Left kidney (tissue), 8 donors: ENCODE measurements at places on chromosomes 12 and 14. TPM values are rescaled to one million over a fixed set of nuclear protein-coding genes. Genes with fewer than 3 reads are reported as not detected.

GRCh38 chr12:58314610-58315009 is 373.2 kb downstream of the ATP23 start:
- no peak for DNase-seq

DNA sequence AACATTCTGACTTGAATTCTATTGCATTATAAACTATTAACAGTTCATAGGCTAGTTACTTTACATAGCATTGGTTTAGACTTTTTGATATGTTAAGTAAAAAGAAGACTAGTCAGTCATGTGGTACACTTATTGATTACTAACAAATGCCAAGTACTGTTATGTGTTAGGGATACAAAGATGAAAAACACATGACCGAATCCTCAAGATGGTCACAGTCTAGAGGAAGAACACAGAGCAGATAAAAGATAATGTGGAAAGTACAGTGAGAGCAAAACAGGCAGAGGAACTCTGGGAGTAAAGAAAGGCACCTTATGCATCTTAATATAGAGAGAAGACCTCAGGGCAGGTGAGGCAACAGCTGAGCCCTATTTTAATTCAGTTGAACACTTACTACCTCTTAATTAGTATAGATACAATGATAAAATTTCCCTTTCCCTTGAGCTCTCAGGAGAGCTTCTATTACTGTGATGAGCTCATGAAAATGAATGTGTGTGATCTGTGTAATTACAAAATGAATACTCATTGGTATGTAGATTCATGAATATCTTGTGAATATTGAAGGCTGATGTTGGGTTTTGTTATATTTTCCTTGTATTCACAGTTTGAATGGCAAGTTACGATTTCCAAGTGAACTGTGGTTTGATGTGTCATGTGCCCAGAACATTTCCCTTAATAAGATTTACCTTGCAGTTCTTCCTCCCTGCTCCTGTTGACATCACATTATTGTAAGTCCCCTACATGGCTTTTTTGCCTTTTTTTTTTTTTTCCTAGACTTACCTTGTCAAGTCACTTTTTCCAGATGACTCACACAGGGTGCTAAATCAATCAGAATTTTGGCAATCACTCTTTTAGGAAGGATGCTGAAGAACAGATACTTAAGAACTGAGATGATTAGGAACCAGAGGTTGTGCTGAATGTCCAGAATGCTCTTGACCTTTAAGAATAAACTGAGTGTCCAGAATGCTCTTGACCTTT is 29.5 kb upstream of the MSRB3 start:
- no peak for DNase-seq

GRCh38 chr12:76020281-76020680 is 11.3 kb downstream of the PHLDA1 start:
- DNase-seq, result no peak

GRCh38 chr12:124327362-124328043 is 32.6 kb downstream of the RFLNA start:
- DNase-seq, result peak; percentile 36

- no peak for DNase-seq
Observed at GRCh38 chr12:27206801-27207502, 37.1 kb upstream of the STK38L start.

DNA sequence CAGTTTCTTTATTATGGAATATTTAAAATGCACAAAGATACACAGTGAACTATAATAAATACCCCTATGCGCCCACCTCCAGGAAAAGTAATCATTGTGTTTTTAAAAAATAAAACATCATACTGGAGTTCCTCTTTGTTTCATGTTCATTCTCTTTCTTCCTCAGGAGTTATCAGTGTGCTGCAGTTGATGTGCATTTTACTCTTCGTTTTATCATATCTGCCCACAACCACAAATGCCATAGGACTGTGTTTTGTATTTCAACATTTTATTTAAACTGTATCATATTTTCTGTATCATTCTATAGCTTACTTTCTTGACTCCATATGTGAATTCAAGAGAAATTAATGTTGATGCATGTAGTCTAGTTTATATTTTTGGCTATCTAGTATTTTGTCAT is 53.9 kb downstream of the TSHR start:
- DNase-seq, result no peak

GRCh38 chr14:105167303-105168092 is 1.1 kb downstream of the JAG2 start:
- DNase-seq, result no peak

- DNase-seq, result no peak
Observed at GRCh38 chr12:80352474-80352873, 91.6 kb upstream of the PTPRQ start.

DNA sequence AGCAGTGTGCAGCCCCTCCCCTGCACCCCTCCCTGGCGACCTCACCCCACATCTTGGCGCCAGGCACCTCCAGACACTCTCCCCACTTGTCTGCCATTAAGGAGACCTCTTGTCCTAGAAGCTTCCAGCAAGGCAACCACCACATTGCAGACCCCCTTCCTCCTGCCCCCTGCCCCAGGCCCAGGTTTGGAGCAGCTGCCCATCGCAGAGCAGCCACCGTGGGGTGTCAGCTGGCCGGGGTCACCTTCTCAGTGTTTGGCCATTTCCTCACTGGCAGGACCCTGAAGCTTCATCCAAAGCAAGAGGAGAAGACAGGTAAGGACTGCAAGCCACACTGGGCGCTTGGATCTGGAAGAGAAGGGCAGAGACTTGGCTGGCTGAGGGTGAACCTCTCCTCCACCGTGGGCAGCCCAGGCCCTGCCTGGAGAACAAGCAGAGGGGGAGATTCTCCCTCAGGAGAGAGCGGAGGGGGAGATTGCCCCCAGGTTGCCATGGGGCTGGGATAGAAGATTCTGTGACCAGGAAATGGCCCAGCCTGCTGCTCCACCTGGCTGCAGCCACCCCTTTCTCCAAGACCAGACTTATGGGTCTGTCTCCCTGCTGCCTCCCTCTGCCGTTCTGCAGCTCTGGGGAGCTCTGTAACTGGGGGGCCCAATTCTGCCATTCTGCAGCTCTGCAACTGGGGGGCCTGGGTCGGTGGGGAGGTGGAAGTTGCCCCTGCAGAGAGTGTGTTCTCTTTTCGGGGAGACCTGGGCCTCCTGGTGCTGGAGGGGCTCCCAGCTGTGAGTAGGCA is 72.9 kb upstream of the C14orf180 start:
- DNase-seq, result no peak

DNA sequence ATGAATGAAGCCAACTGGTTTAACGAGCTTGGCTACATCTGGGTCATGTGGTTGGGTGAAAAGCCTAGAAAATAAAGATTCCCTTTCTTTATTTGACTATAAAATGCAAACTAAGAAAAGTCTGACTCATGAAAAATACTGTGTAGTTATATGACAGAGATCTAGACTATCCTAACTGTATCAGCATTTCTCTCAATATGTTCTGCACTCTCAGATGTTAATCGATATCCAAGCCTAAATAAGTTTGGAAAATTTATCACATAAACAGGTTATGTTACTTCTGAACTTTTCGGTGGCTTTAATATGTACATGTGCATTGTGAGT is 133.1 kb downstream of the DAAM1 start:
- DNase-seq, result no peak

GRCh38 chr14:52944254-52944653 is 6.6 kb downstream of the FERMT2 start:
- no peak for DNase-seq

DNA sequence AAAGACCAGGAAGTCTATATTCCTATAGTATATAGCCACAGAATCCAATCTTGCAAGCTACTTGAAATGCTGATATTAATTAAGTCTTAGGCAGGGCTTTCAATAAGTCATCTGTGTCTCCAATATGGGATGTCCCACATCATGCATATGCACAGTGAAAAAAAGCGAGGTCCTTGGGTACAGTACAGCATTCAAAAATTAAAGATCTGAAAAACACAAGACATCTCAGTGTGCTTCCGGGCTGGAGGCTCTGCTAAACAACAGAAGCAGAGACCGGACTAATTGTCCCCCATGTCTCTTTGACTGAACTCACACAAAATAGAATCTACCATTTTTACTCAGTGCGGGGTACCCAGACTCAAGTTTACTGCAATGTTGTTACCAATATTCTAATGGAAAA is 156.0 kb downstream of the DAD1 start:
- no peak for DNase-seq

- no peak for DNase-seq
Observed at GRCh38 chr14:88023658-88024187, 18.8 kb downstream of the GPR65 start.

Gene PPP4R4
- 0.32 TPM for polyA plus RNA-seq

Gene CCDC88C
- polyA plus RNA-seq, result 42.5 TPM

Gene TOMM20L
- 2.5 TPM for polyA plus RNA-seq

Gene INHBC
- polyA plus RNA-seq, result 0.27 TPM
